ENCODE measurements at places on chromosomes 16 and 17. TPM values are rescaled to one million over a fixed set of nuclear protein-coding genes. Genes with fewer than 3 reads are reported as not detected.

DNA sequence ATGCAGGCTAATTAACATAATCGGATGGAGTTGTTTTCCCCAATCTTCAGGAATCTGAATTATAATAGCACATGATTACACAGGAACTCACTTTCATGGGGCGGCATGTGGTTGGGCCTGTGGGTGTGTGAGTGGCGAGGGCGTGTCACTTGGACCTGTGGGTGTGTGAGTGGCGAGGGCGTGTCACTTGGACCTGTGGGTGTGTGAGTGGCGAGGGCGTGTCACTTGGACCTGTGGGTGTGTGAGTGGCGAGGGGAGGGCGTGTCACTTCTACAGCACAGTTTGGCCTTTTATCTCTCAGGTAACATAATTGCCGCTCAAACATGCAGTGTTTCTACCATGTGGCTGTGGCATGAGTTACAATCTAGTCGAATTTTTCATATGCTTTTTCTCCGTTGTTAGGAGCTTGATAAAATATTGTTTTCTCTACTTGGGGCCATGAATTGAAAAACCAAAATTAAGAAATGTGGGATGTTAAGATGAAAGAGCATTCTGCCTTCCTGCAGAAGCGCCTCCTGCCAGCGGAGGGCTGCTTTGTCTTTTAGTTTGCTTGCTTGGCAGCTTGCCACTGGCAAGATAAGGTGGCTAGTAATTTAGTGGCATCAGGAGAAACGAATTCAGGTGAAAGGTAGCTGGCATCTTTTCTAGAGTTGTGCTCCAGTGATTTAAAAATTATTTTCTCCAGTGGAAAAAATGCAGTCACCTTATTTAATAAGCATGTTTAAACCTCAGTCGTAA lies 36.2 kb downstream of the USP10 start:
- no peak for DNase-seq

GRCh38 chr16:47470211-47470610 lies 9.1 kb downstream of the PHKB start:
- no peak for DNase-seq

GRCh38 chr16:82835487-82836155 lies 208.9 kb downstream of the CDH13 start:
- no peak for DNase-seq

GRCh38 chr17:77617516-77617915 lies 341.0 kb upstream of the TNRC6C start:
- no peak for DNase-seq

The KRTAP2-3 gene
- total RNA-seq = 6.2 TPM

All from HT1080 (cell line).